ENCODE measurements at places on chromosomes 16 and 17.

- ATAC-seq = peak; percentile 42
These were observed 20.9 kb upstream of the CLEC18A start for GRCh38 chr16:69930117-69930776.

- ATAC-seq = no peak
These were observed 221.8 kb downstream of the MAP2K4 start for GRCh38 chr17:12242345-12242954.

DNA sequence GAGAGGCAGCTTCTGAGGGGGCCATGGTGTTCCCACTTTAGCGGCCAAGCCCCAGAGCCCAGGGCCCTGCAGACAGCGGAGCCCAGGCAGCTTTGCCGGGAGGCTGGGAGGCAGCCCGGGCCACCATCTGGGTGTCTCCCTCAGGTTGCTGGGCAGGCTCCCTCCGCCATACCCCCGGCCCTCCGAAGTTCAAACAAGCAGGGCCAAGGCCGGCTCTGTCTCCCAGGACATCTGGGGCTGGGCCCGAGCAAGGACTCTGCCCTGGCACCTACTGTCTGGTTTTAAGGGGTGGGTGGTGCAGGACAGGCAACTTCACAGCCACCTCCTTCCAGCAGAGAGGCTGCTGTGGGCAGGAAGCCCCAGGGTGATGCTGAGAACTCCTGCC lies 2.6 kb downstream of the DUS1L start:
- ATAC-seq = no peak

GRCh38 chr16:31329671-31330552 lies 25.1 kb upstream of the ITGAX start:
- ATAC-seq = no peak

Data from esophagus mucosa (tissue), 1 donor.